ENCODE measurements at places on chromosomes 12 and 14.

DNA sequence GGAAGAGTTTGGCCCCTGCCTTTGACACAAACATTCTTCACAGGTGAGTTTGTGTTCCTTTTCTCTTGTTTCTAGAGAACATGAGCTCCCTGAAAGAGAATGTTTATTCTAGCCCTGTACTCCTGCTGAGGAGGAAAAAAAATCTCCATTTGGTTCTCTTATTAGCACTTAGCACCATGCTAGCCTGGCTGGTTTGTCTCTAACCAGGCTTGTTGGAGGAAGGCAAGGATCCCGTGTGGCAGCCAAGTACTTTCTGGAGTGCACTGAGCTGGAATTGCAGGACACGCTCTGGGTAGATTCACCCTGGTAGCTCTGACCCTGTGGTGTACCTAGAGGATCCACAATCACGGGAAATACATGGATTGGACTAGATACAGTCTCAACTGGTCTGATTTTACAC lies 41.9 kb downstream of the KCNA1 start:
- no peak for DNase-seq

DNA sequence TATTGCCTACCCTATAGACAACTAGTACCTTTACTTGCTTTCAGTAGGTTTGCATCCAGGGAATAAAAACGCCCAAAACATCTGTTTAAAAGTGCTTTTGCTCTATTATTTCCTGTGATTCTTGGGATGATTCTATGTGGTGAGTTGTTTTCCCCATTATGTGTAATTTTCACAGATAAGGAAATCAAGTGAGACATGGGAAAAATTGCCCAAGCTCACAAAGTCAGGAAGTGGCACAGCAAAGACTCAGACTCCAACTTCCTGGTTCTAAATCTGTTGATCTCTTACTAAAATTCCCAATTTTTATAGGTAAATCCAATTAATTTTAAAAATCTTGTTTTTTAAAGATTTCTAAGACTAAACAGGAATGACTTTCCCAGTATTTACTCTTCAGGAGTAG lies 39.0 kb downstream of the NID2 start:
- no peak for DNase-seq

- no peak for DNase-seq
Observed at GRCh38 chr12:107435072-107435471, 250.5 kb upstream of the PWP1 start.

DNA sequence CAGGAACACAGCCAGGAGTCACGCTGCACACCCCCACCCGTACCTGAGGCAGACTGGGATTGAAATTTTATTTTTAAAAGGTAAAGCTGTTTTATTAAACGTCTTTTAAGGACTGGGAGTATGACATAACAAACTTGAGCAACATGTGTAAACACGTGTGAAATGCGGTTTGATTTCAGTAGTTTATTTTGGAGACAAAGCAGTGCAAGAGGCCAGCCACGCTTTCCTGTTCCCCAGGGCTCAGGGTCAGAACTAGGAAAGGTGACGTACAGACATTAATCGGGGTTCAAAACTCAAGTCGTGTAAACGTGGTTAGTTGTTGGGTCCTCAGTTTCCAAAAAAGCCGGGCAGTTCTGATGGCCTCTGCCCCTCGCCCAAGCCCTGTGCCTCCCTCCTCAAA lies 16.7 kb downstream of the CHGA start:
- DNase-seq: no peak

DNA sequence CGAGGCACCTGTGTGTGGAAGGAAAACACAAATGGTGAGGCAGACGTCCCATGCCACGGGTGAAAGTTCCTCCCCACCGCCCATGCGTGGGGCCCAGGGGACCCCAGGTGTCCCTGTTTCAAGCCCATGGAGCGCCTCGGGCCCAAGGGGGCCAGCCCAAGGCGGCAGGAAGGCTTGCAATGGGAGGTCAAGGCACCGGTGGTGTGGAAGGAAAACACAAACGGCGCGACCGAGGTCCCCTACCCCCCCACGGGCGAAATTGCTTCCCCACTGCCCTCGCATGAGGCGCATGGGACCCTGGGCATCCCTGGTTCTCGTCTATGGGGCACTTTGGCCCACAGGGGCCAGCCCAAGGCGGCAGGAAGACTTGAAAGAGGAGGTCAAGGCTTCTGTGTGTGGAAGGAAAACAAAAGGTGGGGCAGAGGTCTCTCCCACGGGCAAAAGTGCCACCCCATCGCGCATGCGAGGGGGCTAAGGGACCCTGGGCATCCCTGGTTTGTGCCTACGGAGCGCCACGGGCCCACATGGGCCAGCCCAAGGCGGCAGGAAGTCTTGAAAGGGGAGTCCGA lies 379.4 kb downstream of the ALG10 start:
- DNase-seq: no peak

DNA sequence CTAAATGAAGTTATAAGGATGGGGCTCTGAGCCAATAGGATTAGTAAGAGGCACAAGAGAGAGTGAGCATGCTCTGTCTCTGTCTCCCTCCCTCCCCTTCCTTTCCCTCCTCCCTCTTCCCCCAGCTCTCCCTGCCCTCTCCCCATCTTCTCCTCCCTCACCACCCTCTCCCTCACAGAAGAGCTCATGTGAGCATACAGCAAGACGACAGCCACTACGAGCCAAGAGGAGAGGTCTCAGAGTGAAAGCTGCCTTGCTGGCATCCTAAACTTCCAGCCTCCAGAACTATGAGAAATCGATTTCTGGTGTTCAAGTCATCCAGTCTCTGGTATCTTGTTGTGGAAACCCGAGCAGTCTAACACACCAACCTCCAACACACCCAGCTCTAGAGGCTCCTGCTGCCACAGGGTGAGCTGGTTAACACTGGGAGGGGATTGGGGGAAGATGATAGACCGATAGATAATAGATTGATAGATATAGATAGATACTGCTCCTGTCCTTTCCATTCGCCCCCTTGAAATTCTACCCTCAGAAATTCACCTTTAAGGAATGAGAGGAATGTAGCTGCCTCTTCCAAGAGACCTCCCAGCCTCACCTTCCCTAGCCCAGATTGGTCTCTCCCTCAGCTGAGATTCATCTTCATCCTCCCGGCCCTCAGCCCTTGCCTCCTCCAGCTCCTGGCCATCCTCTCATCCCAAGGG lies 25.8 kb upstream of the ACTN1 start:
- DNase-seq: no peak

GRCh38 chr14:20494935-20495766 lies 10.2 kb upstream of the RNASE10 start:
- DNase-seq: no peak

- DNase-seq: no peak
Observed at GRCh38 chr12:93580682-93581081, 8.2 kb downstream of the SOCS2 start.

Data from NAMALWA (cell line).